ENCODE measurements at places on chromosomes 7 and 10.

GRCh38 chr7:84107259-84107658, 87.3 kb downstream of the SEMA3A start:
- no peak for DNase-seq

- DNase-seq: no peak
Measured at GRCh38 chr7:130144312-130145171, 60.7 kb downstream of the TMEM209 start.

DNA sequence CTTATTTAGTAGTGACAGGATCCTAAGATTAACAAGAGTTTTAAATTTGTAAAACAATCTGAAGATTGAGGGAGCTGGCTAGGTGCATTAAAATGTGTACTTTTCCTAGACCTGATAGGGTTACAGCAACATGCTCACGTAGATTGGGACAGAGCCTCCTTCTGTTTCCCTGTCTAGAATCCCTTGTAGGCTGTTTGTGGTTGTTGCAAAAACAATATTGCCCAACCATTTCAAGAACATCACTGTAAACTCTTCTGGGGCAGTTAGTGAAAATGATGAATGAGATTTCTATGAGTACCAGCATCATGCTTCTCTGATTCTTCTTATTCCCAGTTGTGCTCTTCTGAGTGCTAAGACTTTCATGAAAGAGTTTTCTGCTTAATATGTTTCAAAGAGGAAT, 14.7 kb upstream of the CPED1 start:
- DNase-seq: no peak

GRCh38 chr10:436013-436697, 253.3 kb downstream of the DIP2C start:
- DNase-seq: no peak

- no peak for DNase-seq
Measured at GRCh38 chr10:86963341-86963919, 4.9 kb upstream of the ADIRF start.

DNA sequence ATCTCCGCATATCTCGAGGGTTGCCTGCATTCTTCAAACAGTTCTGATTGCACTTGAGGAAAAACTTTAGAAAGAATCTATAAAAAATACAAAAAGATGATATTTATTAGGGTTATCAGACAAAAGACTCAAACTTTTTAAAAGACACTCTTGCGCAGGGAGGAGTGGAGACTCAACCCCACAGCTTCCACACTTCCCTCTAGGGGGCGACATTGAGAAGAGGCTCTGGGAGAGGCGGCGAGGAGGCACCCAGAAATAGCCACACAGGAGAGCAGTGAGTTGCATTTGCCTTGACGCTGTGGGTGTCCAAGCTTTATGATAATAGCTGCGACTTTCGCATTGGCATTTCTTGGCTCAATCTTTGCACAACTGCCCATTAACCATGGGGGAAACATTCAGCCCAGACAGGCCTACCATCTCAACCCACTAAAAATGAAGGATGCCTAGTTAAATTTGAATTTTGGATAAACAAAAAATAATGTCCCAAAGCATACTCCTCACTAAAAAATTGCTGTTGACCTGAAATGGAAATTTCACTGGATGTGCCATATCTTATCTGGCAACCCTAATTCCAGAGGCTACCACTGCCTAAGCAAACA, 86.2 kb downstream of the EBF3 start:
- DNase-seq: peak; percentile 33

GRCh38 chr10:63106111-63106755, 26.9 kb upstream of the NRBF2 start:
- DNase-seq: no peak

DNA sequence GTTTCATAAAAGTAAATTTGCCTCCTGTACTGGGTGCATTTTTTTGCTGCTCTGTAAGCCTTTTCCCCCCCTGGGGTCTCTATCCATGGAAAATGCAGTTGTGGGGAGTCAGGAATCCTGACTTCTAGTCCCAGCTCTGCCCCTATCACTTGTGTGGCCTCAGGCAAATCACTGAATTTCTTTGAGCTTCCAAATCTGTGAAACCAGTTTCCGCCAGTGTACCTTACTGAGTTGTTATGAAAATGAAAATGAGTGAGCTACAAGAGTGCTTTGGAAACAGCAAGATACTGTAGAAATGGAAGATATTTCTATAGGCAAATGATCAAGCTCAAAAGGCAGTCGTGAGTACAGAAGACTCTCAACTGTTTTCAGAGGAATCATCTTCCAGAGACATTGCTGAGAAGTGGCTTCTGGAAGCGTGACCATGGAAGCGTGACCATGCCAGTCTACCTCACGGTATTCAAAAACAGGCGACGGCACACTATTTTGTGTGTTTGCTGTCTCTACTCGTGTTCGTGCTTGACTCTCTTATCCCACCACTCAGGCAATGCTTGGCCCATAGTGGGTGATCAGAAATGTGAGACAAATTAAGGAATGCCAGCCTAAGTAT, 107.4 kb downstream of the ATXN7L1 start:
- DNase-seq: no peak

Data from CD4-positive, alpha-beta T cell (primary cell).